Cerebellum (tissue), 4 donors: ENCODE measurements at places on chromosomes 5 and 9. TPM values are rescaled to one million over a fixed set of nuclear protein-coding genes. Genes with fewer than 3 reads are reported as not detected.

DNA sequence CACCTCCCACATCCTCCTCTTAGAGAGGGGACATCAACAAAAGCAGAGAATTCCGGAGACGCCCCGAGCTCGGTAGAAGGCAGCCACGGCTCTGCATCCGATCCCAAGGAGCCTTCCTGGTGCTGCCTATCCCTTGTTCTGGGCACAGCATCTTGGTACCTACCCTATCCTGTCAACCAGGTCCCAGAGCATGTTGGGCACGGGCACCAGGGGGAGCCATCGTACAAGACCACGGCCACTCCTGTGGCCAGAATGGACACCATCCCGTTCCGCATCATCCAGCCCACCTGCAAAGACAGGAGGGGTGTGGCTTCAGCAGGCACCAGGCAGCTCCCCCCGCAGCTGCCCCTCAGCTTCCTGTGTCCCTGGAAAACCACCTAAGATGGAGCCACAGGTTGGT lies 62.7 kb upstream of the ZNF354A start:
- no peak for DNase-seq

DNA sequence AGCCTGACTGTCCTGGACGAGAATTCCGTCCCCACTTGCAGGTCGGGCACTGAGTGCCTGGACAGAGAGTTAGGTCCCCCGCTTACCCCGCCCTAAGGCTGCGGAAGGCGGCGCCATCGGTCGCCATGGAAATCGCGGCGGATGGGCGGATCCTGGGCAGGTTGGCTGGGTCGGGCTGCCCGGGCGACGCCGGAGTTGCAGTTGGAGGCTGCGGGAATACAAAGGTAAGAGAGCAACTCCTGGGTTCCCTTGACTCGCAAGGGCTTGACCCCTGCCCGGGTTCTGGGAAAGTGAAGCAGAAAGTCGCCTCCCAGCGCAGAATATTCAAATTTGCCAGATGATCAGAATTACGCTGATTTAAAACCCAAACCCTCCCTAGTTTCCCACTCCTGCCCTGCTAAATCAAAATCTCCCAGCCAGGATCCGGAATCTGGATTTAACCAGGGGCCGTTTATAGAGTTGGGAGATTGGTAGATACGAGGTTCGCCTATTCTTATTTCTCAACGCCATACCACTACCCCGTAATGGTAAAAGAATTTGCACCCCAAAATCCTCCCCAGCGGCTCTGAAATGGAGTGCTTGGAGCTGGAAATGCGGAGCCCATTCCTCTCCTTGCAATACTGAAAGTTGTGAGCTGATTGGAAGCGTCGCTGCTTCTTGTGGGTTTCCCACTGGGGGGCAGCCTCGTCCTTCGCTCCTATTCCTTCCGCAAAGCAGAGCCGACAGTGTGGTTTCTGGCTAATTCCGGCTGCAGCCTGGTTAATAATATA lies 156.4 kb upstream of the RASEF start:
- DNase-seq: peak; percentile 70

DNA sequence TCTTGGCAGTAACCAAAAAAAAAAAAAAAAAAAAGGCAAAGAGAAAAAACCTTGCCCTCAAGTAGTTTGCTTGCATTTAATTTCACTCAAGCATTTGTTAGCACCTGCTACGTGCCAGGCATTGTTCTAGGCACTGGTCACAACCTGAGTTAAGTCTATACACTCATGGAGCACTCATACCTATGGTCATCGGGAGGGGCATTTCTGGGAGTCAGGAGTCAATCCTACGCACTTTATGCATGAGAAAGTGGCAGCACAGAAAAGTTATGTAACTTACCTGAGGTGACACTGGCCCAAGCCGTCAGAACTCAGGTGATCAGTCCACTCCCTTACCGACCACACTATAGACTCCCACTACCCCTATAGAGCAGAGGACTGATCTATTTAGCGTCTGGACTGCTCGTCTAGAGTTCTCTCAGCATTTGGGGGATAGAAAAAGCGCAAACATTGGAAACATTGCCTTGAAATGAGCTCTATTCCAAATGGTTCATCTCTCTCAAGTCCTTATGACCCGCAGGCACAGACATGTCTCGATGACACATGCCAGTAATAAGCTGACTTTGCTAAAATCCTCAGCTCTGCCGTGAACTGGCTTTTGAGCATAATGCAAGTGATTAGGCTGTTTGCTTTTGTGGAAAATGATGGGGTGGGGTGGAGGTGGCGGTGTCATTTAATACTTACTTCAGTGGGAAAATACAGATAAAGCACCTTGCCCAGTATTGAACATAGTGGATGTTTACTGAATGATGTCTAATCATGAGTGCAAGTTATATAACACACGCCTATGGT lies 160.2 kb downstream of the ARHGEF28 start:
- no peak for DNase-seq

GRCh38 chr5:56977822-56978221 lies 25.9 kb upstream of the MIER3 start:
- DNase-seq: no peak

- DNase-seq: no peak
Measured at GRCh38 chr5:170678811-170679210, 104.7 kb upstream of the GABRP start.

Gene SGCD
- 10.5 TPM for total RNA-seq

Gene HAVCR2
- 4.5 TPM for total RNA-seq

Gene PCDHGB5
- 30.8 TPM for total RNA-seq

Gene IFNK
- not detected for total RNA-seq

Gene HSPB3
- not detected for total RNA-seq

Gene NDST1
- 30.8 TPM for total RNA-seq

Gene TRIM36
- total RNA-seq: 68.9 TPM
